ENCODE measurements at places on chromosomes 11 and 22. TPM values are rescaled to one million over a fixed set of nuclear protein-coding genes. Genes with fewer than 3 reads are reported as not detected.

The IFT27 gene
- total RNA-seq: 22.1 TPM

The ZNF215 gene
- 3.5 TPM for total RNA-seq

The VPS51 gene
- 125 TPM for total RNA-seq

The APOL5 gene
- total RNA-seq: not detected

The TRAPPC4 gene
- 69.0 TPM for total RNA-seq
